Stimulated activated CD8-positive, alpha-beta memory T cell treated with anti-CD3 and anti-CD28 coated beads, Interleukin-7, amount 100 ng/mL, for 24 hours (primary cell): ENCODE measurements at places on chromosomes 12 and 14.

DNA sequence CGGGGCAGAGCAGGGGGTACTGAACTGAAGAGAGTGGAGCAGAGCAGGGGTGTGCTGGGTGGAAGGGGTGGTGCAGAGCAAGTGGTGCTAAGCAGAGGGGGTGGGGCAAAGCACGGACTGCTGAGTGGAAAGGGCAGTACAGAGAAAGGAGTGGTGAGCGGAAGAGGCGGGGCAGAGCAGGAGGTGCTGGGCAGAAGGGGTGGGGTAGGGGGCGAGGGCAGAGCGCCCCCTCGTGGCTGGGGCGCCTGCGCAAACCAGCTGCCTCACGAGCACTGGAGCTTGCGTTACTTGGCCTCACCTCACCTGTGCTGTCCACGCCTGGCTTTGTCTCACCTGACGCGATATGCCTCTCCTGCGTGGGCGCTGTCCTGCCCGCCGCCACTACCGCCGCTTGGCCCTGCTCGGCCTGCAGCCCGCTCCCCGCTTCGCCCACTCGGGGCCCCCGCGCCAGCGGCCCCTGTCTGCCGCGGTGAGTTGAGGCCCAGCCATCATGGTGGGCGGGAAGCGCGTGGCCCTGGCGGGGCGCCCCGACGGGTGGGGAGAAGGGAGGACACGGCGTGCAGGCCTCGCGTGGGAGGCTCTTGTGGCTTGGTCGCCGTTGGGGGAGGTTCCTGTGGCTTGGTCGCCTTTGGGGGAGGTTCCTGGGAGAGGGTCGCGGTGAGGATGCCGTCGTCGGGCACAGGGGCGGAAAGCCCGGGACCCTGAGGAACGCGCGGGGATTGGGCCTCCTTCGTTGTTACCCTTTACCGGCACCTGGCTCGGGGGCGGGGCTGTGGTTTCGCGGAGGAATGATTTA lies at the start of gene COX8C:
Gene COX8C (plus strand): TSS at position 257 of the 796 bp plus-strand sequence. CDS start 87 bp downstream, at position 344.
- no peak for DNase-seq

DNA sequence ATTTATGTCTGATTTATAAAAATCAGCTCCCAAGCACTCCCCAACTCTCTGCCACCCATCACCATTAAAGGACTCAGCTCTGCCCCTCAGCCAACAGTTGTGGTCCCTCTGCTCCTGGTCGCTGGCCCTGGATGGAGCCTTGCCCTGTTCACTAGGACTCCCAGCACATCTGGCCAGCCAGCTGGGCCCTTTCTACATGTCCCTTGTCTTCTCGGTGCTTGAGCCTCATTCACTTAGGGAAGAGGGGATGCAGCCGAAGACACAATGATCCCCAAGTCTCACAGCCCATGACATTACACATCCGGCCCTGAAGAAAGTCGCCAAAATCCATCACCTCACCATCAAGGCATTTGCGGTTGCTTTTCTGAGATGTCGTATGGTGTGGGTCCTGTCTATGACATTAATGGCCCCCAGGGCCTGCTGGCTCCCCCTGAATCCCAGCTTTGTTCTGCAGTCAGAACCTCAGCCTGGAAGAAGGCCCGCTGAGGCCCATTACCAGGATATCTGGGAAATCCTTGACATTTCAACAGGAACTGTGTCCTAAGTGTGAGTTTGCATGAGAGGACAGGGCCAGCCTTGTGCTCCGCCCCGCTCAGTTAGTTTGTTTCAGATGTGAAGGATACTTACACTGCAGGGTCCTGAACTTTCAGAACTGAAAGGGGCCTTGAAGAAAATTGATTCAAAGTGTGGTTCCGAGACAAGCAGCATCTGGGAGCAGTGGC lies 19.1 kb downstream of the TSPAN11 start:
- DNase-seq: no peak

DNA sequence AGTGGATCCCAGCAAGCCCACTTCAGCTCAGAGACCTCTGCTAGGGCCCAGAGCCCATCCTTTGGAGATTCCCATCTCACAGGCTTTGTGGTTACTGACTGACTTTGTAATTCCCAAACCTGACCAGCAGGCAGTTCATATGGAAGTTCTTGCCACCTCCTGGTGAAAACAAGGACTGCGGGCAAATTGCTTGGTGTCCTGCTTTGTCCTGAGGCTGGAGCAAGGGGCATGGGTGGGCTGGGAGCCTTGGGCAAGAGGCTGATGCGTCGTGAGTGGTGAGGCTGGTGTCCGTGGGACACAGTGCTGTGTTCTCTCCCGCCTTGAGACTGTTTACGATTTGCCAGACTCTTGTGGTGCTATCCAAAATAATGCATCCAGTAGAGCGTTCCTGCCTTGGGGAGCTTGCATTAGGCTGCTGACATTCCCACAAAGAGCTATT lies 91.0 kb downstream of the LRRC74A start:
- DNase-seq: no peak

- no peak for DNase-seq
Measured at GRCh38 chr12:106094304-106094703, 44.5 kb downstream of the NUAK1 start.
